Endodermal cell (in vitro differentiated cells): ENCODE measurements at places on chromosomes 13 and 19.

DNA sequence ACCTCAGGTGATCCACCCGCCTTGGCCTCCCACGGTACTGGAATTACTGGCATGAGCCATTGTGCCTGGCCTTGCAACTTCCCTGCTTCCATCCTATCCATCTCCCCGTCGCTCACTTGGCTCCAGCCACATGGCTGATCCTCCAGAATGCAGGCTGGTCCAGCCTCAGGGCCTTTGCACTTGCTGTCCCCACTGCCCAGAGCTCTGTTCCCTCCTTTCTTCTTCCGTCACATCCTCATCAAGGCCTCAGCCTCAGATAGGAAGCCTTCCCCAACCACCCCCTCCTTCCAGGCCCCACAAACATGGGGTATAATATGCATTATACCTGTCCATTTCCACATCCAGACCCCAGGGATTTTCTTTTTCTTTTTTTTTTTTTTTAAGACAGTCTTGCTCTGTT is 16.2 kb downstream of the MAST3 start:
- no peak for DNase-seq

GRCh38 chr13:100725472-100725871 is 50.9 kb upstream of the TMTC4 start:
- no peak for DNase-seq

- no peak for DNase-seq
Measured at GRCh38 chr19:12272980-12273901, 21.4 kb downstream of the ZNF44 start.

DNA sequence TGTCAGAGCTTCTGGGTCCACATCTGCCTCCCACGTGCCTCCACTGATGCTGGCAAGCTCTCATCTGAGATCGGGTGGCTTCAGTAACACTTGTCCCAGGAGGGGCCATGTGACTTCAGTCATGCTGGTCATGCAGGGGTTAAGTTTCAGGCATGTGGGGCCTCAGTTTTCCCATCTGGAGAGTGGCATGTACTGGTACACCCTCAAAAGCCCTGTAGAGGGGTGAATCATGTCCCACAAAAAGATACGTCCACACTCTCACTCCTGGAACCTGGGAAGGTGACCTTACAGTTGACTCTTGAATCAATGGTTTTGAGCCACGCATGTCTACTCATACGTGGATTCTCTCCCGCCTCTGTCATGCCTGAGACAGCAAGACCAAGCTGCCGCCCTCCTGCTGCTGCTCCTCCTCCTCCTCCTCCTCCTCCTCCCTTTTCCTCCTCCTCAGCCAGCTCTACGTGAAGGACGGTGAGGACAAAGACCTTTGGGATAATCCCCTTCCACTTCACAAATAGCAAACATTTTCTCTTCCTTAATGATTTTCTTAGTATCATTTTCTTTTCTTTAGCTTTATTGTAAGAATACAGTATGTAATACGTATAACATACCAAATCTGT is 53.7 kb downstream of the COMP start:
- no peak for DNase-seq

DNA sequence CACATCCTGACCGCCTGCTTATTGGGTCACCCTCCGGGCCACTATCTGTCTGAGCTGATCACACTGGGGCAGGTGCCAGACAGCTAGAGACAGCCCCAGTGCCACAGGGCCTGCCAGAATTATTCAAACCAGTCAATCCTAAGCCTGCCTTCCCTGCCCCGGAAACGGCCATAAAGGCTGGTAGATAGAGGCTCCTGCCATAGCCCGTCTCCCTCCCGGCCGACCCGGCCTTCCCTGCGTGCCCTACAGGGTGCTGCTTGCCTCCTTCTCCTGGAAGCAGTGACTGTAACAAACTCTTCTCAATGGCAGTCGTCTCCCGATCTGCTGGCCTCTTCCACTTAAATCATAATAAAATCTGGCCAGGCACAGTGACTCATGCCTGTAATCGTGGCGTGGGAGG is 158.6 kb upstream of the SOX1 start:
- peak; percentile 45 for DNase-seq
